Globus pallidus (tissue), 1 donor: ENCODE measurements at places on chromosomes 13 and 19.

- no peak for DNase-seq
Measured at GRCh38 chr13:40159736-40160135, 504.3 kb downstream of the COG6 start.

DNA sequence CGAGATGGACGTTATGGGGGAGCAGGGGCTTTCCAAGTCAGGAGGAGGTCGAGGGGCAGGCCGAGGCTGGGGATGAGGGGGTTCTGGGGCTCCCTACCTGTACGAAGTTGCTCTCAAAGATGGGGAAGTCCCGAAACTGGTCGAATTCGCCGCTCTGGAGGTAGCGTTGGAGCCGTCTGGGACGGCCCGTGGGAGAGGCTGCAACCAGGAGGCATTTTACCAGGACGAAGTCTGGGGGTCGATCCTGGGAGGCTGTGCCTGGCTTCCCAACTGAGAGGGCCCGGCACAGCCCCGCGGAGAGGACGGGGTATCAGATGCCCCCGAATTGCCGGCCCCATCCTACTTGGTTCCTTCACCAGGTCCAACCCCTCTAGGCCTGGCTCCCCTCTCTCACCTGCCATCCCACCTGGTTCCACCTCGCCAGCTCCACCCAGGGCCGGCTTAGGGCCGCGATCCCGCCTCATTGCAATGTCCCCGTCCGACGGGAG lies 527 bp upstream of the EMC10 start:
- no peak for DNase-seq

DNA sequence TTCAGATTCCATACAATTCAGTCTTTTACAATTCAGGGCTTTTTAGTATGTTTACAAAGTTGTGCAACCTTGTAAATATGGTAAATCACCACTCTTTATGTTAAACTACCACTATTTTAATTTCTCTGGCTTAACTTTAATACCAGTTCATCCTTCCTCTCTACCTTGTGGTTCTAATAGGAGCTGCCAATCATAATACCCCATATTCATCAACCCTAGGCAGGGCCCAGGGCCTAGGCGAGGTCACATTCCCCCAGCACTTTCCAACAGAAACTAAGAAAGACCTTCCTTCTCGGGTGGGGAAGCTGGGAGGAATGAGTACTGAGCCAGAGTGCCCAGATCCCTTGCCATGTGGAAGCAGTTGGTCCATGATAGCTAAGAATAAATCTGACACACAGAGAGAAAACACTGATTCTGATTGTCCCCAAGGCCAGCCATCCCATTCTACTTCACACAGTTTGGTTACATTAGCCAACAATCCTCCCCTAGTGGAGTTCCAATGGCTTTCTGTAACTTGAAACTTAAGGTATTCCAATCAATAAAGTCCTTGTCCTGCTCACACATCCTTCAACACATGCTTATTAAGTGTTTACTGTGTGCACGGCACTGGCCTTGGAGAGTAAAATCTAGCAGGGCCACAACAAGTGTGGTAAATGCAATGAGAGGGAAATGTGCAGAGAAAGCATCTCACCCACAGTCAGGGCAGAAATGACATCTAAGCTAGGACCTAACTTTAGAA lies 76.8 kb downstream of the NUFIP1 start:
- DNase-seq: no peak

DNA sequence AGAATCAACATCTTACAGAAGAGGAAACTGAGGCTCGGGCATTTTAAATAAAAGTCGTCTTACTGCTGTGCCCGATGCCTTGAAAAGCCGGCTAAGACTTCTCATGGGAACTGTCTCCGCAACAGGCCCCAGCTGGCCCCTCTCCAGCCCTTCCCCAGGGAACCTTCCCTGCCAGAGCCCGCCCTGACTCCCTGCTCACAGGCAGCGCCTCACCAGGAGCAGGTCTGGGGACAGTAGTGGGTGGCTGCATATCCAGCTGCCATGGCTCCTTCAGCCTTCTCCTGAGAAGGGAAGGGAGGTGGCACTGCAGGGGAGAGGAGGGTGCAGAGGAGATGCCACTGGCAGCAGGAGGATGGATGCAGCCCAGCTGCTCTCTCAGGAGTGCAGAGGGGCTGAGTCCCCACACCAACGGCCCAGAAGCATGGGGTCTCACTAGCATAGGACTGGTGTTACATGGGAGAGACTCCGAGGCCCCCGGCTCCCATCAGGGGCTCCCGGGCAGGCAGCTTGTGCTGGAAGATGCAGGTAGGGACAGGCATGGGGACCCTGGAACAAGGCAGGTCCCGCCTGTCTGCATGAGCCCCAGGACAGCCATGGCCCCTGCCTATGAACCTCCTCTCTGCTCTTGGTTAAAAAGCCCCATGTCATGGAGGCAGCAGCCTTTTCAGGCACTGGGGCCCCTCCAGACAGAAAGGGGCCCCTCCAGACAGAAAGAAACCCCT lies 216.4 kb upstream of the SGCG start:
- DNase-seq: no peak

GRCh38 chr19:39078436-39079200 lies 5.5 kb upstream of the ACP7 start:
- DNase-seq: peak; percentile 96

DNA sequence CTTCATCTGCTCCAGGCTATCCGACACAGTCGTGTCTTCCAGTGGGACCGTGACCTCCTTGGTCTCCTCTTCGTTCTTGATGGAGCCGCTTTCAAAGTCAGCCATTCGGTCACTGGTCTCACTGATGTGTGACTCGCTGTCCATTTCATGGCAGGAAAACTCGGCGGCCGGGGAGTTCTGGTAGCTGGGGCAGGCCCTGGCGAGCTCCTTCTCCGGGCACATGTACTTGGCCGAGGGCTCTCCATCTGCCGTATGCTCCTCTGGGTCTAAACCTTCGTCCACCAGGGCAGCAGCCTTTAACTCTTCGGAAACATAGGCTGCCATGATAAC lies 69.8 kb downstream of the TSHZ3 start:
- DNase-seq: no peak

DNA sequence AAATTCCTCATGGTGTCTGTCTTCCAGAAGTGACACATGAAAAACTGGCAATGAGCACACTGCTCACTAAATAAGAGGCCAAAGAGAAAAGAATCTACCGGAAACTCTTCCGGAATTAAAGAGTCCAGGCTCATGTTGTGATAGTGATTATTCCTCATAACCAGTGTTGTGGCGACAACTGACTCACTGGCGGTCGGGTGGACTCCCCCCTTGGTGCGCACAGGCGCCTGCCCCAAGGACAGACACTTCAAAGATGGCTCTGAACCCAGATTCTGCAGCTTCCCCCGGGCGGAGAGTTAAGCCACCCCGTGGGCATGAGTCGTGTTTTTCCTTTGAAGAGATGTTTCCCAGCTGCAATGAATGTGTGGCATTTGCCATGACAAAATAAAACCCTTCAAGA lies 10.3 kb downstream of the IL17D start:
- peak; percentile 55 for DNase-seq

DNA sequence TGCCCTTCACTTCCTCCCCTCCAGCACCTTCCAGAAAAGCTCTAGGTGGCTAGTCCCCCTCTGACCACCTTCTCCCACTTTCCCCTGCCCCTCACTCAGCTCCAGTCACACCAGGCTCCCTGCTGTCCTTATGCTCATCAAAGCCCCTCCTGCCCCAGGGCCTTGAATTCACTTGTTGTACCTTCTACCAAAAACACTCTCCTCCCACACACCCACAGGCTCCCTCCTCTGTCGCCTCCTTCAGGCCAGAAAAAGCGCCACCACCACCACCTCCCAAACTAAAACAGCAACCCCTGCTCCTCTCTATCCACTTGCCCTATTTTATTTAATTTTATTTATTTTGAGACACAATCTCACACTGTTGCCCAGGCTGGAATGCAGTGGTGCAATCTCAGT lies 4.8 kb upstream of the CEACAM16 start:
- no peak for DNase-seq

- no peak for DNase-seq
Measured at GRCh38 chr19:48708471-48708870, 11.1 kb downstream of the MAMSTR start.

DNA sequence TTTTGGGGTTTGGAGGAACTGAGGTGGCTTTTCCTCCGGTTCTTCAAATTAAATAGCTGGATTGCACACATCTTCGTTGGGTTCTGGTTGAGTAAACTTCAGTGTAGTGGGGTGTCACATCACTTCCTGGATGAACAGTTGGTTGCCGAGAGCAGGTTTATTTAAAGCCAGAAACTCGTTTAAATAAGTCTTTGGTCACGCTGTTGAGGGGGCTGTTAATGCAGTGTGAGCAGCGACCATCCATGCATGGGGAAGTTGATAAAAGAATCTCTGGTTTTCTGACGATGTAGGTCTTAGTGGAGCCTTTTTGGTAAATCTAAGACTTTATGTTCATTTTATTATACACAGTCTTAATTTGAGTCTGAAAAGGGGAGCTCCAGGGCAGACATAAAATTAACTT lies 351.2 kb upstream of the ARGLU1 start:
- no peak for DNase-seq

DNA sequence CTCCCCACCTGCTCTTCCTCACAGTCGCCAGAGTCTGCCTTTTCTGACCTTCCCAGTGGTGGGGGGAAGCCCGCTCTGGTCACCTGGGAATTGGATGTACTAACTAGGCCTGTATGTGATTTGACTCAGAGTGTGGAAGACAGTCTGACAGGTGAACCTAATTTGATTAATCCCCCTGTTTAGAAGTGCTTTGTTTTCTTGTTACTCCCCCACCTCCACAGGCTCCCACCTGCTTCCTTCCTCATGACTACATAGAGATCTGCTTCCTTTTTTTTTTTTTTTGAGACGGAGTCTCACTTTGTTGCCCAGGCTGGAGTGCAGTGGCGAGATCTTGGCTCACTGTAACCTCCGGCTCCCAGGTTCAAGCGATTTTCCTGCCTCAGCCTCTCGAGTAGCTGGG lies 44.0 kb downstream of the COG3 start:
- no peak for DNase-seq

DNA sequence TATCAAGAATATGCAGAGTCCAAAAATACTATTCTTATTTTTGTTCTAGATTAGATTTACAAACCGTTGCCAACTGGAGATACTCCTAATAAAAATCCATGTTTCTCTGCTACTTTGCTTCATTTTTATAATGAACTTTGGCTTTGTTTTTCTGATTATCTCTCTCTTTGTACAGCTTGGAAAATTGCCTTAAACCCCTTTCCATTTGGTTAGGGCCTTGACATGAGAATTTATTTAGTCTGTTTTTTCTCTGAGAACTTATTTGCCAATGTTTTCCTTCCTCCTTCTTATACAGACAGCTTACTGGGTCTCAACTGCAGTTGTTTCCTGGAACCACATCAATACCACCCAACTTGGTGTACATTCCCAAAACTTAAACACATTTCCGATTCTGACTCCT lies 555.4 kb downstream of the SLITRK6 start:
- no peak for DNase-seq

GRCh38 chr13:74062933-74063332 lies 71.3 kb downstream of the KLF12 start:
- DNase-seq: peak; percentile 51

- DNase-seq: no peak
Measured at GRCh38 chr13:99041337-99041736, 63.5 kb upstream of the DOCK9 start.

- DNase-seq: no peak
Measured at GRCh38 chr19:40155749-40156265, 35.4 kb upstream of the MAP3K10 start.

DNA sequence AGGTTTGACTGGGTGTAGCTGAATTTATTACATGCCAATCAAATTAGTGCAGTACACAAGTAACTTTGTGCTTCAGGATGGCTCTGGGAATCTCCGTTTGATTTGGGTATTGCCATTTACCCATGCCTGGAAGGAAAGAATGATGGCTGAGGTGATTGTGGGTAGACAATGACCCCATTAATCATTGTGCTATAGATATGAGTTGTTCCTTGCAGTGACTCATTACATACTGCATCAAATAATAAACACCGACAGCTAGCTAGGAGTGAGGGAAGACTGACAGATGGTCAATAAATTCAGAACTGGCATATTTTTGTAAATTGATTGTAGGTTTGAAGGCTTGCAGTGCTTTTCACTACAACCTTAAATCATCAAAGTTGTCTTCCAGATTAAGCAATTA lies 1069.5 kb downstream of the DIAPH3 start:
- no peak for DNase-seq

- DNase-seq: no peak
Measured at GRCh38 chr13:65456150-65456912, 1773.8 kb downstream of the PCDH9 start.

GRCh38 chr13:33018886-33019285 lies 2.7 kb downstream of the KL start:
- DNase-seq: no peak

- no peak for DNase-seq
Measured at GRCh38 chr13:93476175-93476574, 249.6 kb downstream of the GPC6 start.

GRCh38 chr13:97339988-97340749 lies 93.8 kb upstream of the RAP2A start:
- DNase-seq: no peak
